ENCODE measurements at places on chromosomes 6 and 20.

GRCh38 chr6:42302411-42302810 lies 84.8 kb upstream of the MRPS10 start:
- no peak for DNase-seq
- H3K4me1 ChIP-seq: peaks cover under 1% of the 10 kb centered on the region
- no peaks in the 10 kb centered on the region for H3K36me3 ChIP-seq
- H3K27me3 ChIP-seq: no peaks in the 10 kb centered on the region

DNA sequence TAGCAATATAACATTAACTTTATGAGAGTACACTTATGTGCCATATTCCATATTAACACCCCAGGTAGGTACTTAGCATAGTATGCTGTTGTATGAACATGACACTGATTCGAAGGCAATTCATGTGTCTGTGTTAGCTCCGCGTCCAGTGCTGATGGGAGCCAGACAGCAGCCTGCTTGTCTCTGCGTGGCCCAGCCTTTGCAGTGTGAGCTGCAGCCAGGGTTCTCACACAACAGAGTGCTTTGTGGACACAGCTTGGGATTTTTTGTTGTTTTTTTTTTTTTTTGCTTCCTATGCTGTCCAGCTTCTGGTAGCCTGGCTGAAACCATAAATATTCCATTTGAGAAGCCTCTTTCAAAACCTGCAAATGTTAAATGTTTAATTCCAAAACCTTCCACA lies 350.9 kb downstream of the SMOC2 start:
- H3K4me1 ChIP-seq: no peaks in the 10 kb centered on the region
- H3K4me3 ChIP-seq: no peak overlapping the region
- peaks cover 5% of the 10 kb centered on the region for H3K27me3 ChIP-seq
- H3K27ac ChIP-seq: no peak overlapping the region

GRCh38 chr6:125546841-125547251 lies 202.6 kb upstream of the HEY2 start:
- DNase-seq: no peak
- no peaks in the 10 kb centered on the region for H3K36me3 ChIP-seq

- peaks cover 8% of the 10 kb centered on the region for H3K4me1 ChIP-seq
- DNase-seq: no peak
- no peaks in the 10 kb centered on the region for H3K36me3 ChIP-seq
These were observed 32.7 kb upstream of the MRPS10 start for GRCh38 chr6:42250274-42250931.

Measured in heart right ventricle (tissue), 16 donors.